ENCODE measurements at places on chromosomes 13 and 19.

DNA sequence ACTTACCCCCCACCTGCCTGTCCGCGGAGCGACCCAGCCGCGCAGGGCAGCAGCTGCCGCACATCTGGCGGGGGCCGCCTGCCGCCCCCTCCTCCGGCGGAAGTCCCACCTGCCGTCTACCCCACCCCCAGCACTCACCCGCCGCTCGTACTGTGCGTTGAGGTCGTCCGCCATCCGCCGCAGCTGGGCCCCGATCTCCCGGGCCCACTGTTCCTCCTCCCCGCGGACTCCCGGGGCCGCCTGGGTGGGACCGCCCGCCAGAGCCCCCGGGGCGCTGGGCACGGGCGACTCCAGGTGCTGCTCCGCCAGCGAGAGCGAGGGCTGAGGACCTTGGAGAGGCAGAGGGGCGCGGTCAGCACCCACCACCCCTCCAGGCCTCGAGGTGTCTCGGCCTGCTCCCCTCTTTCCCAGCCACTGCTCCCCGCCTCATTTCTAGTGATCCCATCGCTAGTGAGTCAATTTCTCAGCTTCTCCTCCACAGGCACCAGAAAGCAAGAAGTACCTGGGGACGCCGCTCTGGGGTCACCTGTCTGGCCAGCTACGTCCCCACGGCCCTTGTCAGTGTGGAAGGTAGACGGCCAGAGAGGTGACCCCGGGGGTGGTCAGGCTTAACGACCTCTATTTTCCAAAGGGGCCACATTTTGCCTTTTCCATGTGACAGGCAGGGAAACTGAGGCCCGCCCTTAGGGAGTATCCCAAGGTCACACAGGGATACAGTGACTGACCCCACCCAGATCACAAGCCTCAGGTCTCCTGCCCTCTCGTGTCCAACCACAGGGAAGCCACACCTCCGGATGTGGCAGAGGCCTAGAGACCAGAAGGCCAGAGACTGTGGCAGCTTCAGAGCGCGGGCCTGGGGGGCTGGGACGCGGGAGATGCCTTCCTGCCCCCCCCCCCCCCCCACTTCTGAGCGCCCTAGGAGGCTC lies 4.3 kb downstream of the BBC3 start:
- DNase-seq = peak; percentile 67

GRCh38 chr13:110702591-110703526 lies 3.1 kb downstream of the CARS2 start:
- DNase-seq = peak; percentile 62

DNA sequence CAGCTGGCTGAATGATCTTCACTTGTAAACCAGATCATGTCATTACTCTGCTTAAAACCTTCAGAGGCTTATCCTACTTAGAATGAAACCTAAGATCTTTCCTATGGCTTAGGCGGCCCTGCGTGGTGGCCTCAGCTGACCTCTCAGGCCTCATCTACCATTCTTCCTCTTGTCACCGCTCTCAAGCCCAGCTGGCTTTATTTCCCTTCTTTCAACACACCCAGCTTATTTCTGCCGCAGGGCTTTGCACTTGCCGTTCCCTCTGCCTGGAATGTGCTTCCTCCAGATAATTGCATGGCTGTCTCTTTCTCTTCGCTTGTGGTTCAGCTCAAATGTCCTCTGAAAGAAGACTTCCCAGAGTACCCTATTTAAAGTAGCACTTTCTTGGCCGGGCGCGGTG lies 3.6 kb upstream of the ASF1B start:
- no peak for DNase-seq

- DNase-seq = peak; percentile 49
These were observed 13.7 kb downstream of the WBP4 start for GRCh38 chr13:41075034-41075433.

DNA sequence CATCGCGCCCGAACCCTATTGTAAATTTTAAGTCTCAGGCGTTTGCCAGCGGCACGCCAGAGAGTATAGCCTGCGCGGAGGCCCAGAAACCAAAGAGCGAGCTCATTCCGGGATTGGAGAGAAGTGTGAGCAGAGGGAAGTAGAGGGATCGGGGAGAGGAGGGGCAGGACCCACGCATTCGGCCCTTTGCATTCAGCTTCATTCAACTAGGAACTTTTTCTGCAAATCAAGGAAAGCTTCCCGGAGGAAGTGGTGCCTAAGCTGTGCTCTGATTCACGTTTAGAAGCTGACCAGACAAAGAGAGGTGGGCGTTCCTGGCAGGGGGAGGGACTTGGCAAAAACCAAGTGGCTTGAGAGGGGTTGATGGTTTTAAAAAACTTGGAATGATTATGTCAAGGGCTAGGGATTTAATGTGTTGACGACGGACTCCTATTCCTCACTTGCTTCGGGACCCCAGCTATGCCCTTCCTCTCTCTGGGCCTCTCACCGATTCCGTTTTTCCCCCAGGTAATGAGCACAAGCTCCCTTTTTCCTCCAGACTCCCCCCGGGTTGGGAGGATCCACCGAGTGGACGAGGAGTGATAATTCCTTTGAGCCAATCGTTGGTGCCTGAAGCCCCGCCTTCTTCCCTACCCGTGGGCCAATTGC lies 811 bp upstream of the PRMT1 start:
- peak; percentile 95 for DNase-seq

GRCh38 chr19:46670813-46671212 lies 9.8 kb upstream of the DACT3 start:
- DNase-seq = peak; percentile 47

- DNase-seq = no peak
These were observed 574.1 kb downstream of the LMO7 start for GRCh38 chr13:76210262-76210661.

- no peak for DNase-seq
These were observed 375.6 kb downstream of the ENOX1 start for GRCh38 chr13:43411211-43411610.

GRCh38 chr19:57376151-57376550 lies 12.8 kb downstream of the TRAPPC2B start:
- DNase-seq = no peak

DNA sequence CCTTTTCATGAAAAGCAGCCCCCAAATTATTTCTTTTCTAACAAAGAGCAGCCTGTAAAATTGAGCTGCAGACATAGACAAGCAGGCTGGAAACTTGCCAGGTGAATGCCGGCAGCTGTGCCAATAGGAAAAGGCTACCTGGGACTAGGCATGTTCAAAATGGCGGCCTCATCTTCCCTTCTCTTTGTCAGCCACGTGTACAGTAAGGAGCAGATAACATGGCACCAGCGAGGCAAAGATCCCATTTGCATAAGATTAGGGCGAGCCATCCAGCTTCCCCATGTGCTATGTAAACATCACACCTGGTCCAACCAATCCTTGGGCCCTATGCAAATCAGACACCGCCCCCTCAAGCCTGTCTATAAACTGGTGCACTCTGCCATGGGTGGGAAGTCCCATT lies 31.2 kb upstream of the CACNA1A start:
- no peak for DNase-seq

GRCh38 chr13:26561651-26562511 lies 4.4 kb downstream of the WASF3 start:
- peak; percentile 84 for DNase-seq

DNA sequence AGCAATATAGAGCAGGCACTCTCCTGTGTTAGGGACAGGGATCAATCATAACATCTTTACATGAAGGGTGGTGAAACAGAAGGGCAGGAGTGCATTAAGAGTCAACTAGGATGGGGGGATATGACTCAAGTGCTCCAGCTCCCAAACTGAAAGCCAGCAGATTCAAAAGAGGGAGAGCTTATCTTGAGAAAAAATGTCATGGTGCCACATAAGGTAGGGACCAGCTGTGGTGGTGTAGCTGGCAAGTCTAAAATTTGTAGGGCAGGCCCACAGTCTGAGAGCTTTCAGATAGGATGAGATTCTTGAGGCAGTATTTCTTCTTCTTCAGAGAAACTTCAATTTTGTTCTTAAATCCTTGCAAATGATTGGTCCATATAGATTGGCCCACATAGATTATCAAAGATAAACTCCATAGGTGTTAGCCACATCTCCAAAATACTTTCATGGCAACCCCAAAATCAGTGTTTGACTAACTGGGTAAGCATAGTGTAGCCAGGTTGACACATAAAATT lies 19.1 kb downstream of the DNAJC15 start:
- DNase-seq = no peak

- DNase-seq = no peak
These were observed 200.2 kb downstream of the SPRY2 start for GRCh38 chr13:80140685-80141084.

DNA sequence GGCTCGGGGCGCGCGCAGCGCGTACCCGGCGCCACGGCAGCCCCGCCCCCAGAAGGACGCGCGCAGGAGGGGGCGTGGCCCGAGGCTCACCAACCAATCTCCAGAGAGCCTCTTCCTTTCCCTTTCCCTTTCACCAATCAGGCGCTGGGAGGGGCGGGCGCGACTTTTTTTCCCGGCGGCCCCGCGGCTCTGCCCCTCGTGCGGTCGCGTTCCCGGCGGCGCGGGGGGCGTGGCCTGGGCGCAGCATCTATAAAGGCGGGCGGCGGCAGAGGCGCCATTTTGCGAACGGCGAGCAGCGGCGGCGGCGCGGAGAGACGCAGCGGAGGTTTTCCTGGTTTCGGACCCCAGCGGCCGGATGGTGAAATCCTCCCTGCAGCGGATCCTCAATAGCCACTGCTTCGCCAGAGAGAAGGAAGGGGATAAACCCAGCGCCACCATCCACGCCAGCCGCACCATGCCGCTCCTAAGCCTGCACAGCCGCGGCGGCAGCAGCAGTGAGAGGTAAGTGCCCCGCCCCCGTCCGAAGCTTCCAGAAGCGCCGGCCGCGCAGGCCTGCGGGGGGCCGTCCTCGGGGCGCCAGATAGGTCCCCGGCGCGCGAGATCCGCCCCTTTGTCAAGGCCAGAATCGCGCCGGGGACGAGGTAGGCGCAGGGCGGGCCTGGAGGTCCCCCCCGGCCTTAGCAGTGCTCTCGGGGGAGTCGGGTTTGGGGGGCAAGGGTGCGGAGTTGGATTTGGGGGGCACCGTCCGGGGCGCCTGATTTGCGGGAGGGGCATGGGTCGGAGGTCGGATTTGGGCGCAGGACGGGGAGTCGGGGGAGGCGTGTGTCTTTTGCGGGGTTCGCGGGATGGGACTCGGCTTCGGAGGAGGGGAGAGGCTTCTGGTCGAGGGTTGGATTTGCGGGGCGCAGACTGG lies 12.5 kb downstream of the PEAK3 start:
- peak; percentile 93 for DNase-seq

DNA sequence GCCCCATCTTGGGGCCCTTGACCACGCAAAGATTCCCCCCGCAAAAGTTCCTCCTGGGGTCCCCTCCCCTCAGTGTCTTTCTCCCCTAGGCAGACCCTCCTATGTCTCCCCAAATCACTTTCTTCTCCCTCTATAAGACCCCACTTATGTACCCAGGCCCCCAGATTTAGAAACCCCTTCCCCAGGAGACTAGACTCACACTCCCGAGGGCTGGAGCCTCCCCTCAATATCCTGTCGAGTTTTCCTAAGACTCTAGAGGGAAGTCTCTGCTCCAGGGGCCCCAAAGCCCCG lies 1.4 kb downstream of the SLC1A5 start:
- no peak for DNase-seq

- DNase-seq = no peak
These were observed 61.1 kb upstream of the TPM4 start for GRCh38 chr19:16014923-16015804.

DNA sequence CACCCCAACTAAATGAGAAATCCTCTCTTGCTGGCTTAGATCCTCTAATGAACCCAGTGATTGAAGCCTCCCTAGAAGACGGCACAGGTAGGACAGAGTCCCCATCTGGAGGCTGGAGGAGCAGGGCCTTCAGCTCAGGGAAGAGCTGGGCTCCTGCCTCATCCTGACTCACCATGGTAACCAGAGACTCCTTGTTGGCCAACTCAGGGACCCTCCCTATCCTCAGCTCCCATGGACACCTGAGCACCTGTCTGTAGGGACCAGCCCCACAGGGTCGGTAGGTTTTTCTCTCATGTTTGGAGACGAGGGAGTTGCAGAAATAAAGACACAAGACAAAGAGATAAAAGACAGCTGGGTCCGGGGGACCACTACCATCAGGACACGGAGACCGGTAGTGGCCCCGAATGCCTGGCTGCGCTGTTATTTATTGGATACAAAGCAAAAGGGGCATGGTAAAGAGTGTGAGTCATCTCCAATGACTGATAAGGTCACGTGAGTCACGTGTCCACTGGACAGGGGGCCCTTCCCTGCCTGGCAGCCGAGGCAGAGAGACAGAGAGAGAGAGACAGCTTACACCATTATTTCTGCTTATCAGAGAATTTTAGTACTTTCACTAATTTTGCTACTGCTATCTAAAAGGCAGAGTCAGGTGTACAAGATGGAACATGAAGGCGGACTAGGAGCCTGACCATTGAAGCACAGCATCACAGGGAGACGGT lies 26.6 kb downstream of the SIGLEC7 start:
- no peak for DNase-seq

DNA sequence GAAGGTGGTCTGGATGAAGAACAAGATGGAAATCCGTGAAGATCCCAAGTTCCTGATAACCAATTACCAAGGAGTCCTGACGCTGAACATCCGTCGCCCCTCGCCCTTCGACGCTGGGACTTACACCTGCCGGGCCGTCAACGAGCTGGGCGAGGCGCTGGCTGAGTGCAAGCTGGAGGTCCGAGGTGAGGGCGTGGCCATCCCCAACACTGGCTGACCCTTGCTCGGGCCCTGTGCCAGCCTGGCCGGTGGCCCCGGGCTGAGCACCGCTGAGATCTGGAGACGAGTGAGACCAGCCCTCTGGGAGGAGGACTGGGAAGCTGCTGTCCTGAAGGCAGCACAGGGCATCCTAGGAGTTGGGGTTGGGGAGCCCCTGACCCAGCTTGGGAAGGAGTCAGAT lies 12.0 kb upstream of the EMC10 start:
- no peak for DNase-seq

- DNase-seq = no peak
These were observed 1525.6 kb upstream of the PRR20A start for GRCh38 chr13:55615081-55615480.

DNA sequence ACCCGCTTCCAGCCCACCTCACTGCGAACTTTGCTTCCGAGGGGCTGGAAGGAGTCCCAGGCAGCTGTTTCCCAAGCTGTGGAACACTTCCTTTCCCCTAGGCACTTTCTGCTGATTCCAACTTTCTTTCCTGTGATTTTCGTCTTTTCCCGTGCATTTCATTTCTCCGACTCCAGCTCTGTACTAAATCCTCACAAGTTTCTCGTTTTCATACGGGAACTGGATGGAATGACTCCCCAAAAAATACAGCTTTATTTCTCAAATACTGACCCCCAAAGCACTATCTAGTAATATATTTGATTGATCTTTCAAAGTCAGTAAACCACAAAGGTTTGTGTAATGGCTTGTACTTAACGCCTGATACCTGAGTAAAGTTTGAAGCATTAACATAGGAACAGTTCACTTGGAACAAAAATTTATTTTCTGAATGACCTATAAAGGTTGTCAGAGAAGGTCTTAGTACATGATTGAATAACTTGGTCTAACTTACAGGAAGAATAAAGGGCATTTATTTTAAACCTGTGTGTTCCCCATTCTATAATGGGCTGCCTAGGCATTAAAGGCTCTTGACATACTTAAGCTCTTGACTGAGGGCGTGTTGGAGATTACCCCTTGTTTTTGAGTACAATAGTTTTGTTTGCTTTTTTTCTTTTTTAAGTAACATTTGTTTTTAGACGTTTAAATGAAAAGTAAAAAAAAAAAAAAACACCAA lies 1.3 kb upstream of the PCDH9 start:
- no peak for DNase-seq

All from IMR-90 (cell line).